ENCODE measurements at places on chromosomes 12 and 14. TPM values are rescaled to one million over a fixed set of nuclear protein-coding genes. Genes with fewer than 3 reads are reported as not detected.

Gene CMA1
- not detected for total RNA-seq

Gene SYNDIG1L
- not detected for total RNA-seq

Gene YY1
- total RNA-seq, result 33.2 TPM

Gene FBXO33
- 8.4 TPM for total RNA-seq

Gene SLC2A14
- not detected for total RNA-seq

Gene NTS
- total RNA-seq, result not detected

Gene GYS2
- not detected for total RNA-seq

Gene MYO1H
- total RNA-seq, result not detected

Gene GLIPR1L1
- total RNA-seq, result not detected

Gene PLXNC1
- total RNA-seq, result under 0.01 TPM

Gene NPFF
- total RNA-seq, result 1.5 TPM

Gene MMP19
- 3.7 TPM for total RNA-seq

Gene KITLG
- 24.3 TPM for total RNA-seq

Gene KRT72
- not detected for total RNA-seq

Gene SLC24A4
- not detected for total RNA-seq

Gene PPP1R1A
- 0.98 TPM for total RNA-seq

Gene MAP1LC3B2
- total RNA-seq, result 0.13 TPM

Gene CLEC6A
- total RNA-seq, result not detected

Gene POP5
- 29.2 TPM for total RNA-seq

Gene SLC5A8
- total RNA-seq, result not detected

Gene RD3L
- total RNA-seq, result not detected

Gene LRRK2
- total RNA-seq, result 0.16 TPM

Gene CLEC2B
- total RNA-seq, result not detected

Gene CCDC92
- total RNA-seq, result 25.4 TPM

Gene CACNA1C
- 0.16 TPM for total RNA-seq

Gene TRHDE
- total RNA-seq, result 24.4 TPM

Gene WNT1
- not detected for total RNA-seq

Gene NID2
- total RNA-seq, result 301 TPM

Gene CLEC2A
- not detected for total RNA-seq

Gene OTX2
- not detected for total RNA-seq

Gene TAS2R8
- total RNA-seq, result not detected

Gene TSPAN9
- total RNA-seq, result 24.9 TPM

Gene RSRC2
- 15.3 TPM for total RNA-seq

Gene MANSC4
- not detected for total RNA-seq

Gene OAS1
- 2.3 TPM for total RNA-seq

Measured in mesangial cell (primary cell).